ENCODE measurements at places on chromosomes 13 and 19. TPM values are rescaled to one million over a fixed set of nuclear protein-coding genes. Genes with fewer than 3 reads are reported as not detected.

The ADAMTS10 gene
- total RNA-seq = 2.6 TPM

The GAMT gene
- total RNA-seq = 13.2 TPM

The ZNF442 gene
- total RNA-seq = 0.75 TPM

The CCDC194 gene
- total RNA-seq = 4.9 TPM

The CEACAM1 gene
- total RNA-seq = 43.0 TPM

The MEDAG gene
- 0.08 TPM for total RNA-seq

The RASAL3 gene
- 179 TPM for total RNA-seq

DNA sequence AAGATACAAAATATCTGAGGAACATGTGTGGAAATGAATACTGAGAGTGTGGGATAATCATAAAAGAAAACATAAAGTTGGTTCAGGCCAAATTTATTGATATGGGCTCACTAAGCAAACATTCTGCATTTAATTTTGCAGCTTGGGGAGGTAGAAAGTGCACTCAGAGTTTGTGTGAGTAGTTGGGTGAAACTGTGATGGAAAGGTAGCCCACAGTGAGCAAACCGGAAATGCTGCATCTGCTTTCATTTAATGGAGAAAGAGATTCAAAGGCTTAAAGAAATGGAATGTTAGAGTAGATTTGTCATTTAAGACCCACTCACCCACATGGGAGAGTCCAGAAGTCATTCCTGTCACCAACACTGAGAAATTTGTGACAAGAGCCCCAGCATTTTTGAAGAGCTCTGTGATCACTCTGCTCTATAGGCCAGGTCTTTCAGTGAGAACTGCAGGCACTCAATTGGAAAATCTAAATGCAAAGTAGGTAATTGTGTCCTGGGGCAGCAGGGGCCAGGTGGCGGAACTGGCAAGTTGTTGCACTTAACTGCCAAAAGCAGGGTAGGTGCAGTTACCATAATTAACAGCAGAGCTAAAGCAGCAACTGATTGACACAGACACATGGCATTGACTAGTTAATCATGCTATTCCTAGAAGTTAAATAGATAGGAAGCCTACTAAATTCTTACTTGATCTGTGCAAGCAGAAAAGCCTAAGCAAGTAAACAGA is 1228.3 kb upstream of the PCDH20 start:
- no peak for DNase-seq

DNA sequence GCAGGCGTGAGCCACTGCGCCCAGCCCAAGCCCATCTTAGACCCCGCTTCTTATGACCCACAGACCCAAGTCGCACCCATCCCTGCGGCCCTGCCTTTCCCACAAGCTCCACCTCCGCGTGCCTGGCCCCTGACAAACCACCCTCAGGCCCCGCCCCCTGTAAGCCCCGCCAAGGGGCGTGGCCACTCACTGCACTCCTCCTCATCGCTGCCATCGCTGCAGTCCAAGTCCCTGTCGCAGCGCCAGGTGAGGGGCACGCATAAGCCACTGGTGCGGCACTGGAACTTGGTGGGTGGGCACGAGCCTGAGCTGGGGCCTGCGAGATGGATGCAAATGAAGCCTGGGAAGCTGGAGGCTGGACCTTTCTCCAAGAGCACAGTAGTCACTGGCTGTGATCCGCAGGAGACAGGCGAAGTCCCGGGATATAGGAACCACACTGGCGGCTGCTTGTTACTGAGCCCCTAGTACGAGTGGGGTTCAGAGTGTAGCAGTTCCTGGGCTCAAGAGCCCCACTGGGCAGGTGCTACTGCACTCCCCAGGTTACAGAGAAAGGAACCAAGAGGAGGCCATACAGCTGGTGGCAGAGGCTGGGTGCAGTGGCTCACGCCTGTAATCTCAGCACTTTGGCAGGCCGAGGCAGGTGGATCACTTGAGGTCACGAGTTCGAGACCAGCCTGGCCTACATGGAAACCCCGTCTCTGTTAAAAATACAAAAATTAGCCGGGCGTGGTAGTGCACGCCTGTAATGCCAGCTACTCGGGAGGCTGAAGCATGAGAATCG is 3.1 kb downstream of the CD320 start:
- DNase-seq = peak; percentile 30

GRCh38 chr13:40109351-40109844 is 453.9 kb downstream of the COG6 start:
- DNase-seq = no peak

GRCh38 chr13:57352114-57352513 is 185.1 kb downstream of the PRR20E start:
- DNase-seq = no peak

GRCh38 chr13:109983447-109983846 is 197.1 kb upstream of the IRS2 start:
- DNase-seq = no peak

GRCh38 chr13:107824635-107825034 is 390.7 kb downstream of the LIG4 start:
- DNase-seq = no peak

GRCh38 chr13:72952529-72953141 is 106.2 kb upstream of the KLF5 start:
- no peak for DNase-seq

- no peak for DNase-seq
These were observed 1327.7 kb downstream of the EFNB2 start for GRCh38 chr13:105207572-105208293.

- peak; percentile 86 for DNase-seq
These were observed 5.3 kb upstream of the CD79A start for GRCh38 chr19:41871573-41872383.

DNA sequence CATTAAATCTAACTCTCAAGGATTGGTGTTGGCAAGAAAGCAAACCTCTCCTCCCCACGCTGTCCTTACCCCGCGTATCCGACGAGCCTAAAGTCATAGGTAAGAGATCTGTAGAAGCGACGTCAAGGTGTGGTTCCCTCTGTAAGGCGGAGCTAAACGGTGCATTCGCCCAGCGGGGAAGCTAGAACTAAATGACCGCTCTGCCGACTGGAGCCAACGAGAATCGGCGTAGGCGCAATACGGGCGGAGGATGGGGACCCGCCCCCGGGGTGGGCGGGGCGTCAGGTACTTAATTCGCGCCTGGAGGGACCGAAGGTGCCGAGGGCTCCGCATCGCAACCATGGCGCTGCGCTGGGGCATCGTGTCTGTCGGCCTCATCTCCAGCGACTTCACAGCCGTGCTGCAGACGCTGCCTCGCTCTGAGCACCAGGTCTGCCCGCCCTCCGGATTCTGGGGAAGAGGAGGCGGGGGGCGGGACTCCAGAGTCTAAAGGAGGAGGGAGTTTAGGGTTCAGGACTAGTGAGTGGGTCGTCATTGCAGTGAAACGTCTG is at the start of gene DHDH:
Gene DHDH, plus strand, starts transcription at position 318 of the 551 bp plus-strand sequence. Its CDS starts 23 bp downstream, at position 341.
- DNase-seq = peak; percentile 88

DNA sequence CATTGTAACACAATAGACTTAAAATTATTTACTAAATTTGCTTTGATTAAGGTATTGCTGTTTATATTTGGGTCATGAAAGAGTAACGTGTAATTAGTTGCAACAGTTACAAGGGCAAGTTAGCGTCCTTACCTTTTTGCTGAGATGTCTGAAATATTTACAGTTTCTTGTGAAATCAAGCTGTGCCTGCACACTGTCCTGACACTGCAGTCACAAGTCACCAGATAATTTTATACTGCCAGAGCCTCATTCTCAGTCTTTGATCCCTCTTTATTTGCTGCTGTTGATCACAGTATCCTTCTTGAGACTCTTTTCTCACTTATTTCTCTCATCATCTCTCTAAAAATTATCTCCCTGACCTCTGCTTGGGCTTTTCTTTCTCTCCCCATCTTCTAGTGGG is 8.4 kb upstream of the DIAPH3 start:
- no peak for DNase-seq

GRCh38 chr13:60427285-60427684 is 30.3 kb downstream of the TDRD3 start:
- DNase-seq = no peak

DNA sequence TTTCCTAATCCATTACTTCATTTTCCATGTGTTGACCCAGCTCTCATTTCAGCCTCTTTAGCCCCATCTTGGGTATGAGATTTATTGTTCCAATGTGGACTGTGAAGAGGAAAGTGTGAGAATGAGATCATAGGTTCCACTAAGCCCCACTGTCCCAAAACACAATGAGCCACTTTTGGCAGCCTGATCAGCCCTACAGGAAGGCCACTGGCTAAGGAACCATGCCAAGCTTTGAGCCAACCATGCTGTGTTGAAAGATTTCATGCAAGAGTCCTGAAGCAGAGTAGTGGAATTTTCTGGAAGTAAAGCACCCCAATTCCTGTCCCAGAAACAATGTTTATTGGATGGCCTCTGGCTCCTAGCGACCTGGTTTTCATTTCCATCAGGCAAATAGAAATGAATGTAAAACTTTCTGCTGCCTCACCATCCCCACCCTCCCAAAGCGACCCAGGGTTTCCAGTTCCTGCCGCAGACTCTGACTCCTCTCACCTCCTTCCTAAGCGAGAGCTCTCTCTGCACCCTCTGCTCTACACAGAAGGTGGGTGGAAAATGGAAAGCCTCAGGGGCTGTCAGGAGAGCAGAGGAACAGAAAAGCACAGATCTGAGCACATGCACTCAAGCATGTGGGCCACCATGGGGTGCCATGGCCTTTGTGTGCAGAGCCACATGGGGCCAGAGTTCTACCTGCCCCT is 73.1 kb downstream of the KCTD12 start:
- DNase-seq = no peak

DNA sequence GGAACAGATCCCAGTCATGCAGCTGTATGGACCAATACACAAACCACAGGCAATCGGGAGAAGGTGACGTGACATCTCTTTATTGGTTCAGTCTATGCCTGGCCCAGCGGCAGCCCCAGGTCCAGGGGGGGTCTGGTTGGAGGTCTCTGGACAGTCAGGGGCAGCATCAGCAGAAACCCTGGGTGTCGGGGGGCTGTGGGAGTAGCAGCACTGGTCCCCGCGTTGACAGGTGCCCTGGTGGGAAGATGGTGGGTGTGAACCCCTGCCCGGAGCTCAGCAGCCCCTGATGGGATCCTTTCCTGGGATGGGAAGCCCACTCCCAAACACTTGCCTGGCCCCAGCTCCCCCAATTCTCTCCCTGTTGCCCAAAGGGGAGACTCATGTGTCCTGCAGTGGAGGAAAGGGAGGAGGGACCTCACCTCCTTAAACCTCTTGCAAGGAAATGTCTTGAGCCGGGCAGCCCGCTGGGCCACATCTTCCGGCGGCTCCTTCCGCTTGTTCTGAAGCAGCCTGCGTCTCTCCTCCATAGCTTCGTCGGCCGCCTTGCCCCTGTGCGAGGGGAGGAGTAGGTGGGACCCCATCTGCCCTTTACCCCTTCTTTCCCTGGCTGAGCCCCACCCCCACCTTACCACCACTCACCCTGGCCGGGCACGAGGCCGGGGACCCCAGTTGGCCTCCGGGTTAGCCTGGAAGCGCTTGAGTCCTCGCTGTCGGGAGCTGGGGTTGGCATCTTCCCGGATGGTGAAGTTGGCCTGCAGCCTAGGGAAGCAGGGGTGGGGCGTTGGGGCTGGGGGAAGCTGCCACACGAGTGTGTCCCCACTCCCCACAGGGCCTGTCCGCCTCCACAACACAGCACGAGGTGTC is 2.4 kb upstream of the LYL1 start:
- peak; percentile 57 for DNase-seq

DNA sequence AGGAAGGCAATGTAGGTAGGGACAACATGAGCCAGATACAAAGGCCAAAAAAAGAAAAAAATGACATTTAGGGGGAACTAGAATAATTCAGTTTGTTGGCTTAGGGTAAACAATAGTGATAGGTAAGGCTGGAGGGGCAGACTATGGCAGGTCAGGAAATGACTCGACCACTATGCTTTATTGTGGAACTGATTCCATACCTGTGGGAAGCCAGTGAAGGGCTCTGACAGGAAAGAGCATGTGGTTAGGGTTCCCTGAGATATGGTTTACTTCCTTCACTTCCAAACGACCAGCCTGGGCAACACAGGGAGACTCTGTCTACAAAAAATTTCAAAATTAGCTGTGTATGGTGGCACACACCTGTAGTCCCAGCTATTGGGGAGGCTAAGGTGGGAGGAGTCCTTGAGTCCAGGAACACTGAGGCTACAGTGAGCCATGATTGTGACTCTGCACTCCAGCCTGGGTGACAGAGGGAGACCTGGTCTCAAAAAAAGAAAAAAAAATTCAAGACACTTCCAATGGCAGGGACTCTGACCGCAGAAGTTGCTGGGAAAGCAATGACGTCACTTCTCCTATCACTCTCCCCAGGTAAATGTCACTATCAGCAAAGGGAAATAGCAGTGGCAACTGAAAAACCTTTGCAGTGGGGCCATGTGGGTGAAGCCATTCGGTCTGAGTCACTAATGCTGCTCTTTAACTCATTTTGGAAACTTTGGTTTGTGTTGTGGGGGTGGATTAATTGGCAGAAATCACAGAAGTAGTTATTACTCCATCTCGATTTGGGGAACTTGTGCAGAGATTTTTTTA is 192.8 kb upstream of the TSC22D1 start:
- no peak for DNase-seq

DNA sequence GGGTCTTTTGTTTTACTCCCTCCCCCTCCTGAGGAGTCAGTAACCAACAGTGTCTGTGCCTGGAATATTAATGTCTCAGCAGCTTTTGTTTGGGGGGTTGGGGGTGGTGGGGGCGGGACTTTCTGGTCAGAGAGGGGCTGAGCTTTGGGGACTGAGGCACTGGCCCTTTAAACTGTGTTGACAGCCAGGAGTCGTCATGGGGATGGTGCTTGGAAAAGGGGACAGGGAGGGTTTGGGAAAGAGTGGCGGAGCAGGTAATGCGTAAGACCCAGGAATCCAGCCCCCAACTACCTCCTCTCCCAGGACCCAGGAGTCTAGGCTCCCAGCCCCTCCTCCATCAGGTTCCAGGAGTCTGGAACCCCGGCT is 5.2 kb downstream of the CADM4 start:
- no peak for DNase-seq

GRCh38 chr13:49859560-49859959 is 67.1 kb upstream of the KPNA3 start:
- no peak for DNase-seq

GRCh38 chr19:17020385-17020784 is 6.2 kb downstream of the CPAMD8 start:
- no peak for DNase-seq

GRCh38 chr13:25469169-25469525 is 97.4 kb downstream of the ATP8A2 start:
- DNase-seq = no peak

GRCh38 chr13:38024431-38024830 is 154.9 kb upstream of the TRPC4 start:
- no peak for DNase-seq

DNA sequence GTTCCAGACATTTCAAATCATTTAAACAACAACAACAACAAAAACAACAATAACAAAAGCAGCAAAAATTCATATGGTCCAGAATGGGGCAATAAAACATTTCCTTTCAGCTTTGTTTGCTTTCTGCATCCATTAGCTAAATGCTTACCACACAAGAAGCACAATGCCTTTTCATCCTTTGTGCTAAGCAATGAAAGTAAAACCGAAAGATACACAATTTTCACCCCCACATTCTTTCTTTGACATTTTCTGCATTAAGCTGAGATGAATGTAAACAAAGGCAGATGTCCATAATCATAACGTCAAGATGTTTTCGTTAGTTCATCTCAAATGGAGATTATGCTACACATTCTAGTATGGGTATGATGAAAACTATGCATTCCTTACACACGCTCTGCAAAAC is 568.5 kb downstream of the SLITRK6 start:
- DNase-seq = no peak
